ENCODE measurements at places on chromosomes 5 and 9. TPM values are rescaled to one million over a fixed set of nuclear protein-coding genes. Genes with fewer than 3 reads are reported as not detected.

LEAP2 gene
- total RNA-seq, result 2.9 TPM

SLC27A6 gene
- 4.5 TPM for total RNA-seq

PNPLA7 gene
- 0.57 TPM for total RNA-seq

ABO gene
- total RNA-seq, result not detected

TAS2R1 gene
- not detected for total RNA-seq

NRG2 gene
- 0.21 TPM for total RNA-seq

HMGCS1 gene
- 230 TPM for total RNA-seq

OSTF1 gene
- 18.9 TPM for total RNA-seq

XRCC4 gene
- total RNA-seq, result 7.3 TPM

CLIC3 gene
- total RNA-seq, result not detected

ADRB2 gene
- 0.65 TPM for total RNA-seq

SHOC1 gene
- total RNA-seq, result not detected

MSX2 gene
- total RNA-seq, result 0.38 TPM

PCDHA2 gene
- 1.9 TPM for total RNA-seq

TMOD1 gene
- 0.88 TPM for total RNA-seq

CCDC171 gene
- 2.3 TPM for total RNA-seq

ALAD gene
- 13.0 TPM for total RNA-seq

PCDHGB7 gene
- 9.5 TPM for total RNA-seq

OSMR gene
- 2.6 TPM for total RNA-seq

SLC22A4 gene
- 0.60 TPM for total RNA-seq

MARCOL gene
- total RNA-seq, result not detected

C8G gene
- not detected for total RNA-seq

NIM1K gene
- total RNA-seq, result not detected

DDX4 gene
- total RNA-seq, result not detected

CNTNAP3 gene
- total RNA-seq, result 5.1 TPM

SUSD3 gene
- 6.2 TPM for total RNA-seq

FRMD3 gene
- 1.4 TPM for total RNA-seq

ENC1 gene
- total RNA-seq, result 13.2 TPM

SLC25A2 gene
- total RNA-seq, result not detected

TNC gene
- 11.4 TPM for total RNA-seq

SCGB3A2 gene
- total RNA-seq, result 63.6 TPM

TRPM3 gene
- 9.7 TPM for total RNA-seq

PPP2R2B gene
- total RNA-seq, result 36.6 TPM

ZDHHC21 gene
- 4.8 TPM for total RNA-seq

DRD1 gene
- total RNA-seq, result 0.19 TPM

PCDHB1 gene
- total RNA-seq, result 0.08 TPM

SLC36A3 gene
- total RNA-seq, result not detected

ZNF622 gene
- 30.8 TPM for total RNA-seq

SH3RF2 gene
- 0.95 TPM for total RNA-seq

FBLL1 gene
- 8.6 TPM for total RNA-seq

CCDC192 gene
- 0.63 TPM for total RNA-seq

TMEM8B gene
- total RNA-seq, result 7.5 TPM

PGGT1B gene
- total RNA-seq, result 43.3 TPM

SEMA6A gene
- 277 TPM for total RNA-seq

GRXCR2 gene
- total RNA-seq, result not detected

CA9 gene
- total RNA-seq, result 1.3 TPM

C5orf15 gene
- total RNA-seq, result 33.3 TPM

MED22 gene
- total RNA-seq, result 61.8 TPM

Measured in H1 (cell line).